Substantia nigra (tissue), 51 donors: ENCODE measurements at places on chromosomes 1 and 21.

DNA sequence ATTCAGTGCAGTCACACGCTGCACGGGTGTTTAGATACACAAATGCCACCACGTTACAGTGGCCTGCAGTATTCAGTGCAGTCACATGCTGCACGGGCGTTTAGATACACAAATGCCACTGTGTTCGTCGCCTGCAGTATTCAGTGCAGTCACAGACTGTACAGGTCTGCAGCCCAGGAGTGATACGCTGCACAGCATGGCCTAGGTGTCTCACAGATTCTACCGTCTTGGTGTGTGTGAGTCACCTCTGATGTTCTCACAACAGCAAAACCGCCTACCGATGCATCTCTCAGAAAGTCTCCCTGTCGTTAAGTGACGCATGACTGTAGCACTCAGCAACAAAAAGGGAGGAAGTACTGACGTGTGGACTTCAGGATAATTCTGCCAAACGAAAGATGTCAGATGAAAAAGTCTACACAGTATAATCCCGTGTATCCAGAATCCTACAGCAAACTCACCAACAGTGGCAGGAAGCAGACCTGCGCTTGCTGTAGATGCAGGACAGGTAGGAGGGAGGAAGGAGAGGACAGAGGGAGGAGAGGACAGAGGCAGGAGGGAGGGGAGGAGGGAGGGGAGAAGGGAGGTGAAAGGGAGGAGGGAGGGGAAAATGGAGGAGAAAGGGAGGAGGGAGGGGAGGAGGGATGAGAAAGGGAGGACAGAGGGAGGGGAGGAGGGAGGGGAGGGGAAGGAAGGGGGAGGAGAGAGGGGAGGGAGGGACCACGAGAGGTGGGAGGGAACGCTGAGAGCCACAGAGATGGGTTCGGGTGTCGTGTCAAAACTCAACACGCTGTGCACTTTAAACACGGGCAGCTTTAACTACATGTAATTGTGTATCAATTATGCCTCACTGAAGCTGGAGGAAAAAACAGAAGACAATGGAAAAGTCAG, 36.3 kb upstream of the PCBP3 start:
- DNase-seq = no peak

GRCh38 chr1:24830680-24831272, 85.5 kb downstream of the CLIC4 start:
- DNase-seq = no peak

DNA sequence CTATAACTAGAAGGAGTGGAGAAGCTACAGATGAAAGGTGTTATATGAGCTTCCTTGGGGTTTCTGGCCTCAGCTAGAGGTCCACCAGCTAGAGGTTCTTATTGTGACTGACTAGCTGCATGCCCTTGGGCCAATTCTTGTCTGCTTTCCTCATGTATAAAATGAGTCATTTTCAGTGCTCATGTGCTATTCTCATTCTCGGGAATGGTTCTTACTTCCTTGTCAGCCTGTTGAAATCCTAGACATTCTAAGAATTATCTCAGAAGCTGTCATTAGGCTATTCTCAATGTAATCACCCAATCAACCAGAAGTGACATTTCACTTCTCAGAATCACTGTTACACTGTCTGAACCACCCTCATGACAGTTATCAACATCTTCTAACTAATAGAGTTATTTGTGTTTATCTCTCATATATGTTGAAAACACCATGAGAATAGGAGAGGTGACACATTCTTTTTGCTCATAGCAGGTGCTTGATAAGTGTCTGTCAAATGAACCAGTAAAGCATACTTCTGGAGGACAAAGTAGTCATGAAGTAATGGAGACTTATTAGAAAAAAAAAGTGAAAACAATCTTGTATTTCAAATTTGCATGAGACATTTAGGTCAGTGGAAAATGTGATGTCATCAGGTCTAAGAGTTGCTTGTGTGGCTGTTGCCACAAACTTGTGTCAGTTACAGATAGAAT, 122.8 kb upstream of the IVNS1ABP start:
- DNase-seq = no peak

DNA sequence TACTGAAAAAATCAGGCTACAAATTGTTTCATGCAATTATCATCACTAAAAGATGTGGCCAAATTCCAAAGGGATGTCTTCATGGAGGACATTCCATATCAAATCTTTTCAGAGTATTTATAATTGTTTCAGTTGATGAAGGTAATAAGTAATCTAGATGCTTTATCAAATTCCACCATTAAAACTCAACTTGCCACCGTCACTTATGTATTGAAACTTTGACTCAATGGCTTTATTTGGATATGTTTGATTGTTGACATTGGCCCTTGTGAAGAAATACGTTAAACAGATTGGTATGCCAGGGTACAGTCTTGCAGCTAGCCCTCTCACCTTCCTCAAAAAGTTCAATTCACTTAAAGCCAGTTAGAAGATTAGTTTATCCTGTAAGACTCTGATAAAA, 32.2 kb upstream of the PALMD start:
- no peak for DNase-seq

DNA sequence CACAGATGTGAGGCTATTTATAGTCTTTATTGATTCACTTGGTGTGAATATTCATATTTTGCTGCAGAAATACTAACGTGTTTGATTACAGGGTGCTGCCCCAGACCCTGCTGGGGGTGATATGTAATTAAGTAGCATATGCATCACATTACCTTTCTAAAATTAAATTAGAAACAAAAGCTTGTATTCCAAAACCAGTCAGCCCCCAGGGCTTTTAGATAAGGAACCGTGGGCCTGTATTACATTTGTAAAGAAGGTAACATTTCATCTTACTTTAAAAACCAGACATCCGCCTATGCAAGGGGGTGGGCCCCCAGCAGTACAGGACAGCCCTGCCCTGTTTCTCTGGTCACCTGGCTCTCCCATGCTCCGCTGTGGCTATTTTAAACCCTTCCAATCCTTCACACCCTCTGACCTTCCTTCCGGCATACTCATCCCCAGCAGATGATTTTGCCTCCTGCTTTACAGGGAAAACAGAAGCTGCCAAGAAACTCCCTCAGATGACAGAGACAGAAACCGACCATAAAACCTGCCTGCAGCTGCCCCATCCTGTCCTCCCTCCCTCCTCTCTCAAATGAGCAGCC, 22.0 kb upstream of the KCNC4 start:
- no peak for DNase-seq

DNA sequence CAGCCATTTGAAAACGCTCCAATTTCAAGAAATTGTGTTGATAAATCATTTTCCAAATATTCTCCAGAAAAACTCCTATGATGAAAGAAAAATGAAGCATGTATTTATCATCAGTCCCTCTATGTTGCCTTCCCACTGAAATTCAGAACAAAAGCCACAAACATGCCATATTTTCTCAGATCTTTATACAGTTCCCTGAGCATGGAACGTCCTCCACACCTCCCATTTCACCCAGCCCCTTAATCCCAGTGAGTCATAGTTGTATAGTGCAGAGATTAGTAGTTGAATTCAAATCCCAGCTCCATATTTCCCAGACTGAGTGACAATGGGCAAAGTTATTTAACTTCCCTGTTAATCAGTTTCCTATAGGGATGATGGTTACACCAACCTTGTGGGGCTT, 20.6 kb upstream of the NPL start:
- no peak for DNase-seq

DNA sequence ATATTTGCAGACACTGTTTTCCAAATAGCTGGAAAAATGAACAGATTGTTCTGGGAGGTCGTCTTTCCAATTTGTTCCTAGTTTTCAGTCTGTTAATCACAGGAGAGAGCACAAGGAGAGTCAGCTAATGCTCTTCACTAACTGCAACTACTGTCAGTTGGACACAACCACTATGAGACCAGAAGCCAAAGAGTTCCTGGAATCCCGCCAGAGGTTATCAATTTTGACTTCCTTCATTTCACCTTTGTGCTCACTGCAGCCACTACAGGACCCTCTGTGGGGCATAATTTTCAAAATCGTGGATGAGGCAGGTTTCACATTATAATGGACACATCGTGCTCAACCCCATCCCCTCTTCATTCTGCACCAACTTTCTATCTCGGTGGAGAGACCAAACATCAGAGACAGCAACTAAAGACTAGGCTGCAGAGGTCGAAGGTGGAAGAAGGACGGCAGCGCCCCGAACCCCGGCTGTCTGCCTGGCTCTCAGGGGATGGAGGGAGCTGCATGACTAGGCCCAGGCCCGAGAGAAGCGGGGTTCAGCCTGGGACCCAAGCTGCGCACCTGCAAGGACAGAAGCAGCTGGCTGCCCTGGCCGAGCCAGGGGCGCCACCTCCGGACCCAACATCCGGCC, 602 bp downstream of the KIAA0319L start:
- DNase-seq = no peak

GRCh38 chr21:23858878-23859277, 1748.4 kb downstream of the MRPL39 start:
- no peak for DNase-seq

DNA sequence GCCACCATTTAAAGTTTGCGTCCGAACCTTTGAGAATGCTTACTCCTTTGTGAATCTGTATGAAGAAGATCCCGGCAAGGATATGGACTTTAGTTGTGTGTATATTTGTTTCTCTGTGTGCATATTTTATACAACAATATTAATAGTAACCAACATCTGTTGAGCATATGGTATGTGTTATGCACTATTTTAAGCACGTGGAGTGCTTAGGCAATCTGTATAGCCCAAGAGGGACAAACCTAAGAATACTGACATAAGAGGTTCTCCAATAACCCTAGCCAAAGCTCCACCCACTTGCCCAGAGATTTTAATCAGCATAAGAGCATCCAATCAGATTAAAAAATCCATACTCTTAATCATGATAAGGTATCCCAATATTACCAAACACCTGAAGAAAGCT, 92.7 kb downstream of the MAB21L3 start:
- no peak for DNase-seq

DNA sequence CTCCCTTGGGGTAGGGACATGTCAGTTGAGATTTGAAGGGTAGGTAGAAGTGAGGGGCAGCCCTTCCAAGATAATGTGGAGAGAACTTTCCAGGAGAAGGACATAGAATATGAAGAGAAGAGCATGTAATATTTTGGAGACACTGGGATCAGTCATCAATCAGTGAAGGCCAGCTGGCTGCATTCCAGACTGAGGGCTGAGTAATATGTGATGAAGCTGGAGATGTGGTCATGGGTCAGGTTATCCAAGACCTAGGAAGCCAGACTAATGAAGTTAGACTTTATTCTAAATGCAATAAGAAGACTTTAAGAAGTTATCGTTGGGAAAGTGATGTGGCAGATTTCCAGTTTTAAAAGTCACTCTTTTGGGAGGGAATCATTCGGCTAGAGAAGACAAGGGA, 262.0 kb downstream of the HMCN1 start:
- DNase-seq = no peak

- DNase-seq = no peak
Observed at GRCh38 chr1:52112489-52112888, 29.4 kb upstream of the ZFYVE9 start.

- DNase-seq = peak; percentile 24
Observed at GRCh38 chr1:230231774-230232145, 164.7 kb downstream of the GALNT2 start.

GRCh38 chr1:25924454-25924853, 18.2 kb upstream of the STMN1 start:
- no peak for DNase-seq

DNA sequence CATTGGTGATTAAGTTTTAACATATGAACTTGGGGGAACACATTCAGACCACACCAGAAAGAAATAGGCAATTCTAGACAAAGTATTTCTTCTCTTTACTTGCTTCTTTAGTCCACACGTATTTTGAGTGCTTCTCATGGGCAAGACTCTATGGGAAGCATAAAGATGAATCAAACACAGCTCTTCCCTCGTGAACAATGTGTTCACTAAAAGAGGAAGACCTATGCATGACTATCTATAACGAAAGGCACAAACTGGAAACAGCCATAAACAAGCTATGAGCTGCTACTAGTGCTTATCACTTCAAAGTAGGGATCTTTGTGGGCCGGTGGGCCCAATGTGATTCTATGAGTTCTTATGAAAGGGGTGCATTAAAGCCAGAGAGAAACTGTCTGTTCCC, 53.0 kb upstream of the PRDX6 start:
- DNase-seq = no peak

GRCh38 chr1:15577691-15578090, 7.2 kb downstream of the AGMAT start:
- no peak for DNase-seq

DNA sequence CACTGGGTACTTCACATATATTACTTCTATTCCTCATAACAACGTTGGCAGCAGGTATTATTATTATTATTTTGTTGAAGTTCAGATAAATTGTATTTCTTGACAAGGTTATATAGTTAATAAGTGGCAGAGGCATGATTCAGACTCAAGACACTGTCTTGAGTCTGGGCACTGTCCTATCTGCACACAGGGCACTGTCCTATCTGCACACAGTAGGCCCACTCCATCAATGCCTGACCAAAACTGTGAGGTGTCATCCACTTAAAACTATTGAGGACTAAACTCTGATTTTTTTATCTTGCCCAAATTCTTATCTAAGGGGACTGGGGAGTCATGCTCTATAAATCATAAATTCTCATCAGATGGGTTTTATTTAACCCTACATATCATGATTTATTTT, 23.8 kb upstream of the IER5 start:
- no peak for DNase-seq

DNA sequence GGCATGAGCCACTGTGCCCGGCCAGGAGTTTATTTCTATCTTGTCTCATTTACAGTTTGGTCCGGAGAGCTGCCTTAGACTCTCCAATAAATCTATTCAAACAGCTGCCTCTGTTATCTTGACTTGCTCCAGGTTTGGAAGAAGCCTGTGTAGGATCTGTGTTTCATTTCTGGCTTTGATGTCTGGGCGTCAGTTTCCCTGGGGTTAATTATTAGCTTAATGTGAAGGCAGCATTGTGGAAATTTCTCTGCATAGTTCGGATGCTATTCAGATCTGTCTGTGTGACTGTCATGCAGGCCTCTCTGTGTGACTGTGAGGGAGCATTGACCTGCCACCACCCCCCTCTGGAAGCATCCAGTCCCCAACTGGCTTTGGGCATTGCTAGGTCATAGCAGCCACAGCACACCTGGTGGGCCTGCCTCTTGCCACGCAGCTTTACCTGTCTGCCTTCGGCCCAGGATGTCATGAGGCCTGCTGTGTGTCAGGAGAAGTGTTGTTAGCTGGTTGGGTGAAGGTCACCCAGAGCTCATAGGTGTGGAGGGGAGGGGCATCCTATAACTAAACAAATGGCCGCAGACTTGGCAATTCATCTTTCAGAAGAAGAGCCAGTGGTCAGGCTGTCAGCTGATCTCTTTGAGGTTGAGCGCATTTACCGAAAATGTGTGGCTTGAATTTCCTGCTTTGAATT, 9.8 kb downstream of the IFNGR2 start:
- no peak for DNase-seq

- no peak for DNase-seq
Observed at GRCh38 chr21:42390193-42390592, 5.7 kb downstream of the TMPRSS3 start.

GRCh38 chr1:47262787-47263413, 30.9 kb upstream of the TAL1 start:
- DNase-seq = no peak

DNA sequence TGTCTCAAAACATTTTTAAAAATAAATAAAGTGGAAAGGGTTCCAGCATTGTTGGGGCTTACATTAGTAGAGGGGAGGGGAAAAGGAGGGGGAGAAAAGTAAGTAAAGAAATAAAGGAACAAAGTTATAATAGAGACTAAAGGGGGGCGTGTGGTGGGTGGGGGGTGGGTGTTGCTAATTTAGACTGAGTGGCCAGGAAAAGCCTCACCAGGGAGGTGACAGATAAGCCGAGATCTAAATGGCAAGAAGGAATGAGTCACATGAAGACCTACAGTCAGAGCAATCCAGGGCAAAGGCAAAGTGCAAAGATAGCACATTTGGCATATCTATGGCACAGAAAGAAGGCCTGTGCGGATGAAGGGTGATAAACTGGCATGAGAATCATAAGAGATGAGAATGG, 7.5 kb downstream of the MPL start:
- no peak for DNase-seq

GRCh38 chr1:24540906-24541710, 14.8 kb upstream of the NCMAP start:
- no peak for DNase-seq
